GDM1 (cell line): ENCODE measurements at places on chromosomes 11 and 22.

GRCh38 chr11:113593698-113594308 is 112.3 kb downstream of the TMPRSS5 start:
- no peak for DNase-seq

DNA sequence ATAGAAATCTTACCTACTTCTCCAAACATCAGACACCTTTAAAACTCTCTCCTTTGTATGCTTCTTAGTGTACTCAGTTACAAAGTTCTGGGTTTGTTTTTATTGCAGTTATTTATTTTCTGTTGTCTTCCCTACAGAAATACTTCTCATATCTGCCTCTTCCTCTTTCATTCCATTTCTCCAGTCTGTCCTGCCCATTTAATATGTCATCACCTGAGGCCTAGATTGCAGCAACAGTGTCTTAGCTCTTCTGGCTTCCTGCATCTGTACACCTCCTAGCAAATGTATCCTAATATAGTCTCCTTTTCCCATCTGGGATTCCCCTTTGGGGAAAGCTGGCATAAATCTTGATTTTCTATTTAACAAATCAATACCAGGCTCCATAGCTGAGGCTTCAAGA is 34.9 kb upstream of the PCF11 start:
- no peak for DNase-seq

DNA sequence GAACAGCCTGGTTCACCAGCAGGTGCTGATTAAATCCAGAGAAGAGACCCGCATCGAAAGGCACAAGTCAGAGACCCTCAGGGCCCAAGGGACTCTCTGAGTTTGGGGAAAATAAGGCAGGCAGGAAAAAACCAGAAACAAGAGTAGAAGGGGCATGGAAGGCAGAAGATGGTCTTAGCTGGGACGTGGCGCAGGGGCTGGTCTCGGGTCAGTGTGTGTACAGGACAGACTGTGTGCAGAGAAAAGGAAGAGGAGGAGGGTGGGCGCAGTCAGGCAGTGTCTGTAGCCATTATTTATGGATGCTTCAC is 31.3 kb downstream of the PPP2R1B start:
- no peak for DNase-seq

- DNase-seq: no peak
These were observed 31.4 kb downstream of the IGLL1 start for GRCh38 chr22:23548501-23549197.

- DNase-seq: no peak
These were observed 64.6 kb upstream of the PTPRJ start for GRCh38 chr11:47915783-47916182.

DNA sequence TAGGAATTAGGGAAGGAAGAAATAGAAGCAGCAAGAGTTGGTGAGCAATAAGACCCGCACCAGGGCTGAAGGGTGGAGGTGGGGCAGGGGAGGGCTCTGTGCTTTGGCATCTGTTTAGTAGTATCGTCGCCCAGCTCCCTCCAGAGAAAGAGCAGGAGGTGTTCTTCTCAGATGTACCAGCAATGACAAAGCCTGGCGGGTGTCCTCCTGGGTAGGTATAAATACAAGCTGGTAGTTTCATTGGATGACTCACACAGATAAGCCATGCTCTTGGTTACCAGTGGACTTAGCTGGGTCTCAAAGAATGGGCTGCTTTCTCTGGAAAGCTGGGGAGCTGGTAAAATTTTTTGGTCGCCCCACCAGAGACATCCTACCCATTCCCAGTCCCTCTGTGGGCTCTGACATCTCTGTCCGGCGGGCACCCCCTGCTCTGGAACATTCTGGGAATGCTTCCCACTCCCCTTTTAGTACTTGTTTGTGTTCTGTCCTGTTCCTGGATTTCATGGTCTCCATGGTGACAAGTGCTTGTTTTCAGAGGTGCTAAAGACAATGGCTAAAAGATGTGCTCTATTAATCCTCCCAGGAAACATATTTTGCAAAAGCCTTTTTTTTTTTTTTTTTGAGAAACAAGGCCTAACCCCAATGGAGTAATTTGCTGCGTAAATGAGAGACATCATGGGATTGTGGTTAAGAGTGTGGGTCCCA is 15.4 kb upstream of the TUBA8 start:
- DNase-seq: no peak

- DNase-seq: no peak
These were observed 37.4 kb downstream of the CTNND1 start for GRCh38 chr11:57798905-57799559.

DNA sequence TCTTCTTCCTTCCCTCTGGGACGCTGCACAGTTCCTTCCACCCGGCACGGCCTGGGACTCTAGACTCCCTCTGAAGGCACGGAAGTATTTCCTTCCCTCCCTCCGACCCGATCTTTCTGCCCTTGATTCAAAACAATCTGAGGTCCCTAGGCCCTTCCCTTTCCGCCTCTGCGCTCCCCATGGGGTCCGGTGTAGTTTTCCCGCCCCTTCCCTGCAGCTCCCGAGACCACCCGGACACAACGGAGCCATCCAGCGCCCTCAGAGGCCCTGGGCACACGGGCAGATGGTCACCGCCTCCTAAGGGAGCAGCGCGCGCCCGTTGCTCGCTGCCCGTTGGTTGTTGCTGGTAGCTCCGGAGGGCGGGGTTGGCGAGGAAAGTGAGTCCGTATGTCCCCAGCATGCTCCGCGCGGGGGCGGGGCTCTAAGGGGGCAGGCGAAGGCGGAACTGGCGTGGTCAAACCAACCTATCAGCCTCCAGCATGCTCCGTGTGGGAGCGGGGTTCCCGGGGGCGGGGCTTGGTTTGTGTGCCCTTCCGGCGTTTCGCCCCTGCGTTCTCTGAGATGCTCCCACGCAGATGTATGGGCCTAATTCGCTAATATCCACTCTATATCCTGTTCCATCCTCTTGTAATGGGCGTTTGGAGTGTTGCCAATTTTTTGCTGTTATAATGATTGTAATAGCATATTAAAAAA is 19.6 kb downstream of the MIF start:
- peak; percentile 99 for DNase-seq

DNA sequence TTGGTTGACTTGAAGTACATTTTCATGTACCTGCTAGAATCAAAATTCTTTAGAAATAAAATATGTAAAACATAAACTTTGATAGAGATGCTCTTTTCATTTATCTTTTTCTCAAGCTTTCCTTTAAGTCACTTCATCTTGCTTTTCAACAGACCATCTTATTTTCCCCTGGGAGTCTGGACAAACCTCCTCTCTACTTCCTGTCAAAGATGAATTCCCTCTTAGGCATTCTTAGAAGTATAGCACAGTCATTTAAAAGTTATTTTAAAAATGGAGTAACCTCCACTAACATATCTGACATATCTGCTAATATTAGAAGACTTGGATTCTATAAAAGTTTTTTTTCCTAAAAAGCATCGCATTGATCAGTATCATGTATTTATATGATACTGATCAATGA is 84.8 kb upstream of the PAX6 start:
- no peak for DNase-seq

DNA sequence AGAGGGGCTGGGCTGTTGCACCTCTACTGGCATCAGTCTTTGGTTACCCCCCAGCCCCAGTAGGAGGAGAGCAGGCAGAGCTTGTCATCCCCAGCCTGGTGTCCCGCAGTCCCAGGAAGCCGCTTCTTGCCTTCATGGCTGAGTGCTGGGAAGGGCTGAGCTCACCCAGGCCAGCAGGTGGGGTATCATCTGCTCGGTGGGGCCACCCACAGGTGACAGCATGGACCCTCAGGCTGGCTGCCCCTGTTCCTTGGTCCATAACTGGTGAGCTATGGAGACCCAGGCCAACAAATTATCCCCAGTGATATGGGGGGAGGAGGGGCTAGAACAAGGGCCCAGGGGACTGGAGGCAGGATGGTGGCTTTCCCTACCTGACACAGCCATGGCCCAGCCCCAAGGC is 6.5 kb upstream of the RHOD start:
- DNase-seq: no peak
